ENCODE measurements at places on chromosomes 5 and 9.

GRCh38 chr5:32193591-32193990 is 19.5 kb upstream of the GOLPH3 start:
- no peak for DNase-seq

- DNase-seq, result no peak
Observed at GRCh38 chr9:5820425-5820824, 12.5 kb downstream of the ERMP1 start.

DNA sequence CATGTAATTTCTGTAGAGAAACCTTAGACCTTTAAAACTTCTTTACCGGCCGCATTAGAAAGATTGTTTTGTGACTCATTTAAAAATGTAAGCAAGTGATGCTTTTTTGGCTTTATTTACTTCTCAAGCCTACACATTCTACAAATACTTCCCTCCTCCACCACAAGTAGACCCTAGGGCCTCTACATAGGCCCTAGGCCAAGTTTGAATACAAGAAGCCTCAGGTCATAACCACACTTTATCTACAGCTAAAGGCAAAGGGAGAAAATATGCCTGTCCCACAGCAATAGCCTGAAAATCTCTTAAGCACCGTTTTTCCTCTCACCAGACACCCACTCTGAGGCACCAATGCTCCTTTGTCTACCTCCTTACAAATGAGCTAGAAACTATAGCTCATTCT is 53.9 kb downstream of the CSNK1A1 start:
- DNase-seq, result no peak

DNA sequence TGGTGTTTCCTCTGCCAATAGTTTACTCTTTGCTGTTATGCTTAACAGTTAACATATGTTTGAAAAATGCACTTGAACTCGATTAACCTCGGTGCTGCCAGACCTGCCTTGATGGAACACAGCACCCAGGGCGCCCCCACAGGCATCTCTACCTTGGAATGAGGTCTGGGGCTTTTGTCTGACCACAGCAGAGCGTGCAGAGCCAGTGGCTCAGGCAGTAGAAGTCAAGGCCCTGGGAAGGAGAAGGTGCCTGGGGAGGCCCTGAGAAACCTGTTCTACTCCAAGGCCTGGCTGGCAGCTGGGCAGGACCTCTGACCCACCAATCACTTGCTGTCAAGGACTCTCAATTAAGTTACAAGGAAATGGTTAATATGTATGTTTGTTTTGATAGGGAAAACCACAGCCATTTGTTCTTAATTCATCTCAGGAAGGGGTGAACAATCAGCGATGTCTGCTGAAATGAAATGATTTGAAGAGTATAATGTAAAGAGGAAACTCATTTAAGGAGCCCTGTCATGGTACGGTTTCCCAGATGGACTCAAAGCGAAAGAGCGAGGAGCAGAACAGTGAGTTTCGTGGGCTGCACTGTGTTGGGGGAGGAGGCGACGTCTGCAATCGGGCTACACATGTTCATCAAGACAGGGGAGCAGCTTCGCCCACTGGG is 21.9 kb downstream of the MACROH2A1 start:
- DNase-seq, result no peak

DNA sequence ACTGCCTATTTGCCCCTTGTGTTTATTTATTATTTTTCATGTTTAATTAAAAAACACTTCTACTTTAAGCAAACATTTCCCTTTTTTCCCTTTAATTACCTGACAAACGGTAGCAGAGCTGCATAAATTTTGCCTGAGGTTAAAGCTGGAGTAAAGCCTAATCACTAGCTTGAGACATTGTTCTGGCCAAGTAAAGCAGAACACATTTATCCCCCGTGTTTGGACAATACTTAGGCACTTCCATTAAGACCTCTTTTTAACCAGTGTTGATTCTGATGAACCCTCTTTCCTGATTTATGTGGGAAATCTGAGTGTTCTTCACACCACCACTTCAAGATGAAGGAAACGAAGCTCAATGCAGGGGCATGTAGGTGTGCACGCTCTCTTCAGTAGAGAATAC is 54.5 kb downstream of the BNC2 start:
- DNase-seq, result no peak

DNA sequence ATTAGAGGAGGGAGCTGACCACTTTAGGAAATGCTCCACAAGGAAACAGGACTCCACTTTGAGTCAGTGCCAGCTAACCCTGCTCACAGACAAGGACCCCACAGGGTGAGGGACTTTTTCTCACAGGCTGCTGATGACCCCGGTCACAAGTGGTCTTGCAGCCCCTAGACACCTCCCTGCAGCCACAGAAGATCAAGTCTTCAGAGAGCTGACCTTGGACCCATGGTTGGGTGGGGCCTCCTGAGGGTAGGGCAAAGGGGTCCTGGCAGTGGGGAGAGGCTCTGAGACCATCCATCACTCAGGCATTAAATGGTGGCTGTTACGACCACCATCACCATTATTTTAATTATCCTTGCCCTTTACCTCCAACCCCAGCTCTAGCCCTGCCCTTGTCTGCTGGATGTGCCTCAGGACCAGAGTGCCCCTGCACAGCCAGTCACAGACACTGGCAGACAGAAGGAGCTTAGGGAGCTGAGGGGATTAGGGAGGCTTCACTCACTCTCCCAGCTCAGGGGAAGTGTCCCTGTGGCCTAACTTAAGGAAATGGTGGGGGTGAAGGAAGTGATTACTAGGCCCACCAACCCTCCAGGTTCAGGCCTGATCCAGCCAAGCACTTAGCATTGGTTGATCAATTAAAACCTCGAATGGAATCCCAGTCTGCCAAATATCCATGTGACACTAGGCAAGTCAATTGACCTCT is 1.6 kb downstream of the ACSL6 start:
- DNase-seq, result no peak

- no peak for DNase-seq
Observed at GRCh38 chr5:112227911-112228631, 191.0 kb downstream of the EPB41L4A start.

GRCh38 chr9:109815366-109815947 is 35.5 kb downstream of the PALM2AKAP2 start:
- no peak for DNase-seq

DNA sequence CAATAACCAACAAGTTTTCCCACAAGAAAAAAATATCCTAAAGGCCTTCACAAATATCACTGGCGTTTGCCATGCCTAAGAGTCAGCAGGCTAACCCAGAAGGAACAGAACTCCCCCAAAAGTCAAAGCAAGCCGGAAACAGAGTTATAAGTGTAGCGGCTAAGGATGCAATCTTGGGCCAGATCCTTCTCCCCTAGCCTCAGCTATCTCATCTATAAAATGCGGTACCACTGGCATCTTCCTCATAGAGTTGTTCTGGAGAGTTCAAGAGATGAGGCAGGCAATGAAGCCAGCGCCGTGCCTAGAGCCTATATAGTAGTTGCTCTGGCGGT is 632 bp downstream of the DPM2 start:
- DNase-seq, result no peak

- no peak for DNase-seq
Observed at GRCh38 chr9:37229882-37230482, 109.6 kb downstream of the ZCCHC7 start.

GRCh38 chr5:140927228-140927573 is 1.1 kb downstream of the PCDHAC1 start:
- DNase-seq, result no peak

GRCh38 chr9:136964833-136965422 is 12.4 kb upstream of the PTGDS start:
- no peak for DNase-seq

DNA sequence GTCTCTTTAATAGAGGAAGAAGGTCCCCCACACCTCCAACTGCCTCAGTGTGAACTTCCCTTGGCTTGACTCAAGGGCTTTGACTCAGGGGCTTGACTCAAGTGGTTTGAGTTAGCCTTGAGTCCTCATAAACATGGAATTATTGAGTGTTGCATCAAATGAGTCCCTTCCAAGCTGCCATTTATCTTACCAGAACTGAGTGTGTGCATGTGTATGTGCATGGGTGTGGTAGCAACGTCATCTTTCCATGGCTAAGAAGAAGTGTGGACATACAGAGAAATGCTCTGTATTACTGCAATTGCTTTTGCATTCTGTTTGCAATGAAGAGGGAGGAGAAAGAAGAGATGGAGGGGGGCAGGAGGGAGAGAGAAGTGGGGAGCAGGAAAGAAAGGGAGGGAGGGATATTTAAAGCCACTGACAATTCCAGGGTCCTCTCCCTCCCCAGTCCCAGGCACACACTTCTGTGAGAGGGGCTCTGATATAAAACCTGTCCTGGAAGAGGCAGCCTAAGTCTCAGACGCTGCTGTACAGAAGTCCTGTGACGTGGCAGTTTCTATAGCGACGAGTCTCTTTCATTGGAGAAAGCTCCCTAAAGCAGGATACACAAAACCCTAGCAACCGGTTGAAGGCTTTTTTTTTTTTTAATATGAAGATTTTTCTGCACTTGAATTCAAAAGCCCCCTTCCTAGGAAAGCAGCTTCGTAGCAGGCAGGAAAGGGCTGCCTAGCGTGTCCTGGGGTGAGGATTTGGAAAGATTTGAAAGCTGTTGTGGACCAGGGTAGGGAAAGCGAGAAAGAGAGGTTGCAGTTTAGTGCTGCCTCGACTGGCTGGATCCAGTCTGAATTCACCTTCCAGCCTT is 93.3 kb upstream of the MAP1B start:
- no peak for DNase-seq

DNA sequence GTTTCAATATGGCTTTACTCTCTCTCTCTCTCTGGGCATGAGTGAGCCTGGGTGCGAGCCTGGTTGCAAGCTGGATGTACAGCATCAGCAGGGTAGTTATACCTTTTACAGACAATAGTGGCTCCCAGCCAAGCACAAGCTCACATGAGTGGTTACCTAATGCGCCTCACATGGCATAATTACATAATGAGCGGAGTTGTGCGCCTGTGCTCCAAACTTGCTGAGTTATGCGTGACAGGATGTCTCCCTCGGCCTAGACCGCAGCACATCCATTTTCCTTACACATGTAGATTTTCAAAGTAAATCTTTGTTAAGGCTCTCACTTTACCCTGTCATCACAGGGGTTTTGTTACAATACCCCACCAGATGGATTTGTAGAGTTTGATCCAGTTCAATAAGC is 233.5 kb upstream of the WWC1 start:
- no peak for DNase-seq

DNA sequence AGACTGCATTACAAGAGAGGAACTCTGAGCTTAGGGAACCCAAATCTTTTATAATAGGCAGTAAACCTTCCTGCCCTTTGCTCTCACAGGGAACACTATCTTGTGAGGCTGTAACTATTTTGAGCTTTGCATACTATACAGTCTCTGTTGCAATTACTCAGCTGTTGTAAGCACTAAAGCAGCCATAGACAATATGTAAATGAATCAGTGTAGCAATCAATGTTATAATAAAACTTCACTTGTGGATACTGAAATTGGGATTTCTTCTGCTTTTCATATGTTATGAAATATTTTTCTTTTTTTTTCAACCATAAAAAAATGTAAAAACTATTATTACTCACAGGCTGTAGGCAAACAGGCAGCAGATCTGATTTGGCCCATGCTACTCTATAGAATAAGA is 16.7 kb upstream of the UBQLN1 start:
- DNase-seq, result no peak

All from stimulated activated CD8-positive, alpha-beta memory T cell treated with anti-CD3 and anti-CD28 coated beads, Interleukin-4, amount 100 ng/mL, for 24 hours (primary cell).